ENCODE measurements at places on chromosomes 4 and X.

- DNase-seq: no peak
Measured at GRCh38 chrX:143536176-143536575, 18.9 kb upstream of the SPANXN3 start.

GRCh38 chrX:14697451-14697850 is 168.1 kb downstream of the GLRA2 start:
- peak; percentile 10 for DNase-seq

GRCh38 chr4:119659576-119659975 is 31.0 kb upstream of the PDE5A start:
- no peak for DNase-seq

GRCh38 chr4:101089168-101089567 is 258.2 kb downstream of the PPP3CA start:
- no peak for DNase-seq

- no peak for DNase-seq
Measured at GRCh38 chrX:53122013-53122412, 28.1 kb downstream of the KANTR start.

- no peak for DNase-seq
Measured at GRCh38 chrX:68417651-68418050, 15.6 kb downstream of the OPHN1 start.

- no peak for DNase-seq
Measured at GRCh38 chr4:5757954-5758353, 47.0 kb downstream of the EVC start.

DNA sequence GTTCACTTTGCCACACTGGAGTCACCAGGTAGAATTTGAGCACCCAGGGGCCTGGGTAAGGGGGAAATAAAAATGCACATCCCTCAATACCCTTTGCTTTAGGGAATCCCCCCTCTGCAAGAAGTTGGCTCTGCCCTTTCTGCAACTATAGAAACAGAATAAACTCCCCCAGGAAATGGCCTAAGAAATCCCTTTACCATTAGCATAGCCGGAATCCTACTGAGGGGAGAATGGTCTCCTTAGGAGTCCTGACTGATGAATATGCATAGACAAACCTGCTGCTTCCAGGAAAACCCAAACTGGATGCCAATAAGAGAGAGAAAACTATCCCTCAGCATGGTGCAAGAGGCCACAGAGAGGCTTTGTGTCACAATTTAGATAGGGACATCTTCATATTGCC is 11.0 kb downstream of the EFHC2 start:
- no peak for DNase-seq

DNA sequence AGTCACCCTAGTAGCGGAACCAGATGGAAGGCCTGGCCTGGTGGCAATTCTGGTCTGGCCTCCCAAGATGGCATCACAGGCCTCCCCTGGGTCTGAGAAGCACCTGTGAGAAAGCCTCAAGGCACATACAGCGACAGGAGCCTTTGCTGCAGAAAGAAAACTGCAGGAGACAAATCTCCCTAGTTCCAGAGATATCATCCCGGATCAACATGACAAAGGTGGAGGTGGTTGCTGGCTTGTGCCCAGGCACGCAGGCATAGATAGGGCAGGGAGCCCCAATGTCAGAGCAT is 93.6 kb downstream of the BCOR start:
- no peak for DNase-seq

- DNase-seq: no peak
Measured at GRCh38 chr4:74950200-74950599, 17.3 kb downstream of the PARM1 start.

GRCh38 chrX:139825618-139826017 is 107.2 kb downstream of the ATP11C start:
- no peak for DNase-seq

GRCh38 chr4:40197879-40198689 is 1.3 kb downstream of the RHOH start:
- no peak for DNase-seq

DNA sequence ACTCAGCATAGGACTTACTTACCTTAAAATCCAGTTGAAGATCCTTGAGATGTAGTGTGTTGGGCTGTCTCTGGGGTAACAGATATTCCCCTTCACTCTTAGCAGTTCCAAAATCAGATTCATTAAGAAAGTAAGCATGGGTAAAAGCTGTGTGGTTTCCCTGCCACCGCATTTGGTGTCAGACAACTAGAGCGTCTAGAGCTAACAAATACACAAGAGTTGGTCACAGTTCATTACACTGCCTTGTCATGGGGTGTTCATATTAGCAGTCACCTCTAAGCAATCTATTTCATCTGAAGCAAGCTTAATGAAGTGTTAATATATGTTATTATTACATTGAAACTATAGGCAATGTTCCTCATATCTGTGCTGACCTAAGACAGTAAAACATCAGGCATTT is 342.8 kb downstream of the PPARGC1A start:
- no peak for DNase-seq

DNA sequence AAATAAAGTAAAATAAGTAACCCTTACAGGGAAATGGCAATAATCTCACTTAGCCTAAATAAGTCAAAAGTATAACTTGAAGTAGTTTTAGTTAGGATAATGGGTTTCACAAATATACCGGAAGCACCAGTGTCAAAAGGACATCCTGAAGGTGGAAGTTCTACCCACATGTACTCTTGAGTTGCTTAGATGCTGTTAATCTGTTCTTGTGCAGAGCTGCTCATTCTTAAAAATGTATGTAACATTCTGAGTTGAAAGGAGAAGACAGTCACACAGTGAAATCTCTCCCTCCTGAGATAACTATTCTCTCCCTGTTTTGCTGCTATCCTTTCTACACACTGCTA is 11.2 kb upstream of the CCNG2 start:
- DNase-seq: no peak

GRCh38 chr4:54276641-54277430 is 47.7 kb downstream of the PDGFRA start:
- DNase-seq: no peak

- no peak for DNase-seq
Measured at GRCh38 chr4:98627531-98628257, 30.7 kb downstream of the TSPAN5 start.

DNA sequence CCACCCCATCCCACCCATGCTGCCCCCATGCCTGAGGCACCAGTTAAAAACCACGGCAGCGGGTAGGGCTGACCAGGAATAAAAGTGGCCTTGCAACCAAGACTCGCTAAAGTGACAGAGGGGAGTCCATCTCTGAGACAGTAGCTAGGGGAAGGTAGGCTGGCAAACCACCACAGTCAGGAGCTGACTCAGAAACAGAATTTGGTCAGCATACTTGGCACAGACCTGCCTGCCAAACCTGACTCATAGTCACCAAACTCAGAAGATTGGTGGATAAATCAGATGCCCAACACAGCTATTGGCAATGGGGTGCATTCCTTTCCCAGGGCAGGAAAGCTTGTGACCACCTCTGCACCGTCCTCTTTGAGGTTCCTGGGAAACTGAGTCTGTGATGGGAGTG is 193.8 kb downstream of the BCOR start:
- peak; percentile 8 for DNase-seq

DNA sequence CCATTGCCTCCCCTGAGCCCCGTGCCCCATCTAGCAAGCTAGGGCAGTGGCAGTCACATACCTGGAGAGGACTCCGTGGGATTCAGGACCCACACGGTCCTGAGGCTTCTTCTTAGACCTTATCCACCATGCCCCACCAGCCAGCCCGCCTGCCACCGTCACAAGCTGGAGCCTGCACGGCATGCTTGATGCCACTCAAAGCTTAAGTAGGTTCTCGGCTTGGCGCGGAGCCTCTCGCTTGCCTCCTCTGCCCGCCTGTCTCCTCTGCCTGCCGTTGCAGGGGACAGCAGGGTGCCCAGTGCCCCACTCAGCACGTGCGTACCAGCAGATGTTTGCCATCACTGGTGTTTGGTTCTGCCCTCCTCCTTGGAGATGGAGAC is 14.1 kb downstream of the PSAPL1 start:
- DNase-seq: no peak

- DNase-seq: no peak
Measured at GRCh38 chr4:77393996-77394395, 211.6 kb upstream of the CXCL13 start.

DNA sequence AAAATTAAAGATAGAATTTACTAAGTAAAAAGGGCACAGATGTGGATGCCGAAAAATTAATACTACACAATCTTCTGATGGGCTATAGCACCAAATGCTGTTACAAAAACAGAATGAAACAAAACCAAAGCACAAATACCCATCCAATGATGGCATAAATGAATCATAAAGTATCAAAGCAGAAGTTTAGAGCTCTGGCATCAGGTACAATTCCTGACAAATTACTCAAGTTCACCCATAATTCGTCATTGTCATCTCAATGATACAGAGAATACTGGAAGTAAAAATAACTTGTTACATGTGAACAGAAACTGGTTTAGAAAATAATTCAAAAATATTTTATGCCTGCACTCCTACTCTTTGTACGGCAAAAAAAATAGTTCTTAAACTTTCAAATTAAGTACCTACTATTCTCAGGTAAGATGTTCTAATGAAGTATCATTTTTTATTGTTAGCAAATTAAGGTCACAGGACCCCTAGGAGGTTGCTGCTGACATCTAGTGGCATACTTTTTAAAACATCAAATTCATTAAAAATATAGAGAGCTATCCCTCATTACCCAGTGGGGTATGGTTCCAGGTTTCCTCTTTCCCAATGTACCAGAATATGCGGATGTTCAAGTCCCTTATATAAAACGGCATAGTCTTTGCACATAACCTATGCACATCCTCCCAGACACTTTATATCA is 126.1 kb downstream of the INPP4B start:
- DNase-seq: no peak

- DNase-seq: no peak
Measured at GRCh38 chr4:9987749-9988362, 33.4 kb downstream of the SLC2A9 start.

GRCh38 chr4:169062897-169063244 is 52.8 kb upstream of the CBR4 start:
- no peak for DNase-seq
